DMS 273 treated with DMSO at 0.1 percent for 48 hours (cell line): ENCODE measurements at places on chromosomes 1 and 21.
A peak's percentile ranks its signal among the peaks of the same experiment; 100 is the strongest.

DNA sequence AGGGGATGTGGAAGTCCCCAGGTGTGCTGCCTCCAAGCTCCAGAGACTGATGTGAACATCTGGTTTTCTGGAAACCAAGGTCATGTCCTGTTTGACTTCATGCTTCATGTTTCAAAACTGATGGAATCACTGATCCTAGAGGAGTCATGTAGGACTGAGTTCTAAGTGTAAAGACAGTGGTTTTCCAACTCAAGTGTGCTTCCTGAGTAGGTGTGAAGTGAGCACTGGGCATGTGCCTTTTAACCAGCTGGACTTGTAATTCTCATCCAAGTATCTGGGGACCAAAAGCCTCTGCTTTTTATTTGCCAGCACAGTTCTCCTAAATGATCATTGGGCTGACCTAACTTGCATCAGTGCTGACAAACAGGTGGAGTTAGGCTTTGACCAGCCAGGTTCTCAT is 36.9 kb downstream of the ABCA4 start:
- DNase-seq: peak; percentile 5

GRCh38 chr1:182476625-182477024 is 26.7 kb downstream of the RGSL1 start:
- no peak for DNase-seq

DNA sequence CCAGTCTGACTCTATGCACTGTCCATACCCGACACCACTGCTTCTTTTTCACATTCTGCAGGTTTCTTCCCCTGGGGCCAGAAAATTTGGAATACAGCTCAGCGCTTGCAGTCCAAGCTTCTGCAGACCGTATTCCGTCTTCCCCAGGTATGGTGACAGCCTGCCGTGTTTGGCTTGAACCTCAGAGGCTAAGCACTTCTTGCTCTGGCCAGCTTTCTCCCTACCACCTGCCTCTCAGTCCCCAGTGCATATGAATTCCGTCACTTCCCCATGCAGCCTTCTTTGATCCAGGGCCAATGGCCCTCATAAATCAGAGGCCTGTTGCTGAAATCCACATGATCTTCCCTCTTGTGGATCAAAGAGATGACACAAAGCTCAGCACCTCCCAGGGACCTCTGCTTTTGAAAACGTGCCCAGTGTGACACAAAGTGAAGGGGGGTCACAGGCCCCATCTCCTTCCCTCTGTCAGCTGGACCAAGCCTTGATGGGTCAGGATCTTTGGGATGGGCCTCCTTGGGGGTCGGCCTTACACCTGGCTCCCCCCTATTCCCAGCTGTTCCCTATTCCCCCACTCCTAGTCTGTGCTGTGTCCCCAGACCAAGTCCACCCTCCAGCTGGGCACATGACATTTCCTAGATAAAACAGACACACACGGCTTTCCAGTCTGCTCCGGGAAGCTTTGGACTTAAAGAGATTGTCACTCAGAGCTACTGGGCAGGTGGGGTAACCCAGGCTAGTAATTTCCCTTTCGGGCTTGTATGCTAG is 66.6 kb downstream of the HMGB4 start:
- DNase-seq: no peak

- DNase-seq: no peak
Measured at GRCh38 chr1:219331424-219331823, 157.7 kb downstream of the LYPLAL1 start.

GRCh38 chr1:1540818-1541628 is 599 bp upstream of the TMEM240 start:
- no peak for DNase-seq

GRCh38 chr1:78291872-78292271 is 198.9 kb upstream of the PTGFR start:
- no peak for DNase-seq

DNA sequence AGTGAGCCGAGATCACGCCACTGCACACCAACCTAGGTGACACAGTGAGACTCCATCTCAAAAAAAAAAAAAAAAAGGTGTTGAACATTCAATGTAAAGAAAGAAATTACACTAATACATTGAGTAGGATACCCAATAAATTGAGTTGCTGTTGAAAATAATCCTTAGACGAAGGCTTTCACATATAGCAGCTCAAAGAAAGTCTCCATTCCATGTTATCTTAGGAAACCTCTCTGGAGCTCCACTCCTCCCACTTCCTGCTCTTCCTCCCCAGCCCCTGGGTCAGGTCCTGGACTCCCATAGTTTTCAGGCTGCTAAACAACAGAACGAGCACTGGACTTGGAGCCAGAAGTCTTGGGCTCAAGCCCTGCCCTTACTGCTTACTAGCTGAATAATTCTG is 15.6 kb upstream of the CNR2 start:
- DNase-seq: no peak

GRCh38 chr1:3352952-3353331 is 101.5 kb upstream of the ARHGEF16 start:
- DNase-seq: no peak

GRCh38 chr1:193189442-193190095 is 3.2 kb upstream of the B3GALT2 start:
- DNase-seq: no peak

GRCh38 chr1:207309745-207310273 is 11.7 kb upstream of the CD55 start:
- peak; percentile 22 for DNase-seq

- peak; percentile 28 for DNase-seq
Measured at GRCh38 chr1:178037510-178038253, 56.2 kb upstream of the RASAL2 start.

DNA sequence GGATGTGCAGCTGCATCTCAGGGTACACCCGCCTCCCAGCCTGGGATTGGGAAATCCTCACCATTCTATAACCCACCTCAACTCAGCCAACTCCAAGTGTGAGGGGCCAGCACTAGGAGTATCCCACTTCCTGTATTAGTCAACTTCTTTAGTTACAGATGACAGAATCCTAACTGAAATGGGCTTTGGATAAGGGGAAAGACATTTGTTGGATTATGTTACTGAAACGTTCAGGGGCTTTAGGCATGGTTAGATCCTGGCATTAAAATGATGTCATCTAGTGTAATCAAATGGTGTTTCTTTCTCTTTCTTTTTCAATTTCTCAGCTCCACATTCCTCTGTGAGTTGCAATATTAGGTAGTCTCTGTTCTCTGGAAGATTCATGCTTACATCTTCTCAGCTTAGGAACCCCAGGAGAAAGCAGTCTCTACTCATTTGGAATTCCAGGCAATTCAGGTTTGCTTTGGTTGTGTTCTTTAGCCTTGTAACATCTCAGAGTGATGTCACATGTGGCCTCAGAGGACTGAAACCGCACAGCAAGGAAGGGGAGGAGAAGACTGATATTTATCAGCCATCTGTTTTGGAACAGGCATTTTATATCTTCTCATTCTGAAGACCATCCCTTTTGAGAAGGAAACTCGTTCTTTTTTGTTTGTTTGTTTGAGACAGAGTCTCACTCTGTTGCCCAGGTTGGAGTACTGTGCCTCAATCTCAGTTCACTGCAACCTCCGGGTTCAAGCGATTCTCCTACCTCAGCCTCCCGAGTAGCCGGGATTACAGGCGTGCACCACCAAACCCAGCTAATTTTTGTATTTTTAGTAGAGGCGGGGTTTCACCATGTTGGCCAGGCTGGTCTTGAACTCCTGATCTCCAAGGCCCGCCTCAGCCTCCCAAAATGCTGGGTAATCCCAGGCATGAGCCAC is 18.9 kb upstream of the TMEM54 start:
- DNase-seq: no peak

DNA sequence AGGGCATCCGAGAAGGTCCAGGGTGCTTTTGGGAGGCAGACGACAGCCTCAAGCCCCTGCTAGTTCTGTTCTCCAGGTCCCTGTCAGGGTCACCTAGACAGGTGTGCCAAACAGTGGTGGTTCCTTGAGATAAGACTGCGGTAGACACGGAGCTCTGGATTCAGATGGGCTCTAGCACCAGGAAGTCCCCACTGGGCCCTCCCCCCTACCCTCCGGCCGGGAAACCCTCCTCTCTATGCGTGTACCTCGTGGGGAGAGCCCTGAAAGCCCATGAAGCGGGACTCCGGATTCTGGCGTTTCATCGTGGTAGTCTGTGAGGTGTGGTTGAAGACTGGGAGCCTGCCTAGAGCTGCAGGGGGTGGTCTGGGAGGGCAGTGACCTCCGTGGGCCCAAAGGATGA is 2.1 kb upstream of the KCNA2 start:
- DNase-seq: no peak

- no peak for DNase-seq
Measured at GRCh38 chr1:226111883-226112261, 49.4 kb downstream of the H3-3A start.

GRCh38 chr1:92425617-92426016 is 61.1 kb downstream of the GFI1 start:
- DNase-seq: no peak

GRCh38 chr1:157219600-157219999 is 81.4 kb upstream of the ETV3 start:
- no peak for DNase-seq

DNA sequence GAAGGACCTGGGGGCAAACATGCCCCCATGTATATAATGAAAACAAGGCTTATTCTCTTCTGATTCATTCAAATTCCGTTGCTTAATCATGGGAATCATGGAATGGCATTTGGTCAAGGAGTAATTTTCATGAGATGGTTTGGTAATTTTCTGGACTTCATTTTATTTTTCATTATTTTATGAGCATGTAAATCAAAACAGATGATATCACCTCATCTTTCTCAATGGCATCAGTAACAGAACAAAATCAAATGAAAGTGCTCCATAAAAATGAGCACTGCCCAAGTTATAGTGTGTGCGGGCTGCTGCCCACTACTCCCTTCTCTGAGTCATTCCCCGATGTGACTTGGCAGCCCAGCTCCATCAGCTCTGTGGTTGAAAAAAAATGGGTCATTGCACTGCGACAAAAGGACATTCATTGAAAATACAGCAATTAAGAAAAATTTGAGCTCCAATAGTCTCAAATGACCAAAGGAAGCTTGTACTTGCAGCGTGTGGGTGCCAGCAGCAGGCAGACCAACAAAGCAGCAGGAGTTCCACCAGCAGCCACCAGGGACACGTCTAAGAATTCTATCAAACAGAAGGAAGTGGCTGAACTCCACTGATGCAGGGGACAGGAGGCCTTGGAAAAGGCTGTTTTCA is 84.3 kb upstream of the VAV3 start:
- no peak for DNase-seq

DNA sequence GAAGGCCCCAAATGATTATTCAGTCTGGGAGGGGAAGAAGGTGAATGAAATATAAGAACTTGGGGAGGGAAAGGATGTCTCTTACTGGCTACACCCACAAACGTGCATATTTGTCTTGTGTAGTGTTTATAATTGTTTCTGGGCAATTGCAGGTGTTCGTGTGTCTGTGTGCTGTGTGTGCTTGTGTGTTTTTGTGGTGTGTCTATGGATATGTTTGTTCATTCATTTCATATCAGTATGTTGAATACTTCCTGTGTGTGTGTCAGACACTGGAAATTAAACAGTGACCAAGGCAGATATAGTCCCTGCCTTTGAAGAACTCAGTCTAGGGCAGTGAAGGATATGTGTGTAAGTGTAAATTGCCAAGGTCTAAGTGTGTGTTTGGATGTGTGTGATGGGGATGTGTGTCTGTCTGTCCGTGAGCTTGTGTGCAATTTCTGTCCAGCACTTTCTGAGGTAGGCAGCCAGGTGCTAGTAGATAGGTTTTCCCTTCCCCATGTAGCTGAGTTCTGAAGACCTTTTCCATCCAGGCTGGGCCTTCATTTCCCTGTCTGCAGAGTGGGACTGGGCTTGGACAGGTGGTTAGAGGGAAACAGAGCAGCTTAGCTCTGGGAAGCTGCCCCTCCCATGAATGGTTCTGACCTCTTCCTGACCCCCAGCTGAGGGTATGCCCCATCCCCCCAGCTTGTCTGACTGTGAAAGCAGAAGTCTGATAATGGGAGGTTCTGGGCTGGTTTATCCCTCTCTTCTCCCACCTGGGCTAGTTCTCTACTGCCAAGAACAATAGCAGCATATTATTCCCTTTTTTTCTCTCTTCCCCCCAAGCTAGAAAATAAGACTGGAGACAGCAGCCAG is 3.8 kb downstream of the AGO1 start:
- no peak for DNase-seq

DNA sequence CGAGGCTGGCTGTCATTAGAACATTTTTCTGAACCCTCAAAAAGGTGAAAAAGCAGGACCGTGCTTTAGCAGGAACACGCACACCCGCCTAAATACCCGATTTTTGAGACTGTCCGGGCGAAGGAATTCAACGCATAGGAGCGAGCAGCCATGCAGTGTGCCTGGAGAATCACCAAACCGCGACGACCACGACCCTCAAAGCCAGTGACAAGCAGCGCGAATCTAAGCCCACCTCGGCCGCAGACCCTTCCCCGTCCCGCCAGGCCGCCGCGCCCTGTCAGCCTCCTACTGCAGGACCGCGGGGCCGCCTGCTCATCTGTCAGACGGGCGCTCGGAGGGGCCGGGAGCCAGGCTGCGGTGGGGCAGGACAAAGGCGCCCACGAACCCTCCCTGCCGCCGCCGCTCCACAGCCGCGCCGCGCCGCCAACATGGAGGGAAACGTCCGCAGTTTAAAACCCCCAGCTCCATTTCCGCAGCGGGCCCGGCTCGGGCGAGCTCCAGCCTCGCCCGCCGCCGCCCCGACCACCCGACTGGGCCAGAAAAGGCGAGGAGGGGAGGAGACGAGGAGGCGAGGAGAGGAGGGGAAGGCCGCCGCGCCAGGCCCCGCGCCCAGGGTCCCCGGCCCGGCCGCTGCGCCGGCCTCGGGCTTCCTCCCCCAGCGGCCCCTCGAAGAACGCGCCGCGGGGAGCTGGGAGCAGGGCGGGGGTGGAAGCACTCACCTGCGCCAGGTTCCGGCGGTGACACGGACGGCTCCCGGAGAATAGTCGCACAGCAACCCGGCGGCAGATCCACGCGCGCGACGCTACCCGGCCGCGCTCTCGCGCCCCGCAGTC is at the start of gene LBR:
Gene LBR, minus strand, starts transcription at position 804 of the 833 bp plus-strand sequence. CDS start 3,963 bp downstream, outside the sequence.
- no peak for DNase-seq

DNA sequence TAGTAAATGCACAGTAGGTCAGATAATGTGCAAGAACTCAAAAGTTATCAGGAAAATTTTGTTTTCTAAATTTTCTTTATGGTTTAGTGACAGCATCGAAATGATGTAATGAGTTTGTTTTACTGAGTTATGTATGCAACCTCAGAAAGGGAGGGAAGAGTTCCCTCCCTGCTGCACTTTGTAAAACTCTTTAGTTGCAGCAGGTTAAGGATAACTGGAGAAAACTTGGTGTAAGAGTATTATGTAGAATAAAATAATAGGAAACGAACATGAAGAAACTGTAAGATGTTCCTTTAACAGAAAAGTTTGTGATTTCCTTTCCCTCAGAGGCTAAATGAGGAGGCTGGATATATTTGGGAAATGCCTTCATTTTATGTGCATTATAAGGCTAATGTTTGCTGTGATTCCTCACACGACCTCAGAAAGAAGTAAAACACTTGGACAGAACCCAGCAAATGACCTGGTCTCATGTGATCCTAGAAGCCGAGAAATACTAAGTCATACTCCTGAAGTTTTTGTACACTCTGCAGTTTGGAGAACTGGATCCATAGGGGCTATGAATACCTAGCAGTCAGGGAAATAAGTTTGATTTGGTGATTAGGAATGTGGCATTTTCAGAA is 35.4 kb downstream of the ADGRL2 start:
- no peak for DNase-seq

DNA sequence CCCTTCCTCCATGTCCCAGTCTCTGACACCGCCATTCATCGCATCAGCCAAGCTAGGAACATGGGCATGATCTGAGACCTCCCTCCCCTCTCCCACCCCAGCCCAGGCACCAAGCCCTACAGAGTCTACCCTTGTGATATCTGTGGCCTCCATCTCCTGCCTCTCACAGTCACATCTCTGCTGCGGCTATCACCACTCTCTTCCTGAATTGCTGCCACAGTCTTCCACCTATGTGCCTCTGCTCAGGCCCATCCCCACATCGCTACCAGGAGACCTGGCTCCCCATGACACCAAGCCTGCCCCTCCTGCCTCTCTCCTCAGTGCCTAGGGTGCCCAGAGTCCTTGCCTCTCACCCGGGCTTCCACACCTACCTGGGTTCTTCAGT is 82.7 kb upstream of the BCAR3 start:
- no peak for DNase-seq
